ENCODE measurements at places on chromosomes 1 and 21.

GRCh38 chr1:38746941-38747600, 112.5 kb downstream of the RRAGC start:
- no peak for DNase-seq

DNA sequence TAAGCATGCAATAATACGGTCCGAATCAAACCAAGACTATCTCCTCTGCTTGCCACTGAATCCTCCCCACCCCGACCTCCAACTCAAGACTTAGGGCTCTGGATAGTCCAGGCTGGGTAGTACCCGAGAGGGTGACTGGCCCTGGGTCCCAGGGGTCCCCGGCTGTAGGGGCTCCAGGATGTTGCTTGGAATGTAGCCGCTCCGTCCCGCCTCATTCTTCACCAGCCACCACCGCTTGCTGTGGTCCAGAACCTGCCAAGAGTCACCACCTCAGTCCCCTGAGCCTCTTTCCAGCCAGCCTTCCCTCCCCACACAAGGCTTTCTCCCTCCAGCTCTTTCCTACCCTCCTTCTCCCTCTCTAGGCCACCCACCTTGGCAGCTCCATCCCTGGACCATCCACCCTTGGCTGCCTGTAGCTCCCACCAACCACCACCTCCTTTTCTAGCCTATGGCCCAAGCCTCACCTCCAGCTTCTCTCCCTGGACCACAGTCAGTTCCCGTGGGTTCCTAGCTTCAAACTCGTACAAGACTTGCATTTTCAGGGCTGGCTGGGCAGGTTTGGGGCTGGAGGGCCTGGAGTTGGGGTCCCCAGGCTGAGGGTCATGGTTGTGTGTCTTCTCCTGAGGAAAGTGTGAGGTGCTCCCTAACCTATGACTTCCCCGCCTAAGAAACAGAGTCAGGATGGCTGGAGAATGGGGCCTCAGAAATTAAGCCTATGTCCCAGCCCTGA, 10.9 kb upstream of the GSTM3 start:
- no peak for DNase-seq

GRCh38 chr1:88275259-88275862, 408.7 kb upstream of the PKN2 start:
- no peak for DNase-seq

GRCh38 chr21:44461005-44461404, 5.7 kb downstream of the LRRC3 start:
- DNase-seq: no peak

DNA sequence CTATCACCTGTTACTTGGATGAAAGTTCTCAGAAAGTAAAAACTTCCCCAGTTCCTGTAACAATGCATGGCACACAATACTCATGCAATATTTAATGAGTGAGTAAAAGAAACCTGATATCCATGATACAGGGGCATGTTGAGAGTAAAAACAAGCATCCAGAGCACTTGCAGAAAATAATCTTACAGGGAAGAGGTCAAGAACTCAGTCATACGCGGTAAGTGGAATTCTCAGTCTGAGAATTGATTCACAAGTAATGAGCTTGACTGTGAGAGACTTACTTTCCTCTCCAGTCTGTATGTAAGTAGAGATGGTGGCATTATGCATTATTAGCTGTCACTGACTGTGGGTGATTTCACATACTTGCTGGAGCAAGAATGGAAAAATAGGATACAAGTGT, 976.9 kb downstream of the BRINP3 start:
- DNase-seq: no peak

DNA sequence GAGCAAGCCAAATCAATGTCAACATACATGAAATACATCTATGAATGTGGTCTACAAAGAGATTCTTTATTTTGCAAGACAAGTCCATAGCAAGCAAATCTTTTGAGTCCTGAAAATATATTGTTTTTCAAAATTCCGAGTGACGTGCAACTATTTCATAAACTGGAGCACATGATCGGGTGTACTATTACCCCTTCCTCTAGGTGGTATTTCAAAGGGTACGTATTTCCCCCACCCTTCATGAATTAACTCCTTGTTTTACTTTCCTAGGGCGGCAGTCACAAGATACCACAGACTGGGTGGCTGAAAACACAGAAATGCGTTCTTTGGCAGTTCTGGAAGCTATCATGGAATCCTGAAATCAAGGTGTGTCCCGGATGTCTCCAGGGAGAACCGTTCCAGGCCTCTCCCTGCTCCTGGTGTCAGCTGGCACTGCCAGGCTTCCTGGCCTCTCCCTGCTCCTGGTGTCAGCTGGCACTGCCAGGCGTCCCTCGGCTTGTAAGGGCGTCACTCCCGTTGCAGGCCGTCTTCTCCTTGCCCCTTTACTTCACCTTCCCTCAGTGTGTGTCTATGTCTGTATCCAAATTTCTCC, 55.3 kb downstream of the RIPK4 start:
- DNase-seq: no peak

- DNase-seq: no peak
Measured at GRCh38 chr21:33286600-33287456, 20.7 kb downstream of the IL10RB start.

- DNase-seq: no peak
Measured at GRCh38 chr21:18495523-18495922, 91.9 kb upstream of the TMPRSS15 start.

DNA sequence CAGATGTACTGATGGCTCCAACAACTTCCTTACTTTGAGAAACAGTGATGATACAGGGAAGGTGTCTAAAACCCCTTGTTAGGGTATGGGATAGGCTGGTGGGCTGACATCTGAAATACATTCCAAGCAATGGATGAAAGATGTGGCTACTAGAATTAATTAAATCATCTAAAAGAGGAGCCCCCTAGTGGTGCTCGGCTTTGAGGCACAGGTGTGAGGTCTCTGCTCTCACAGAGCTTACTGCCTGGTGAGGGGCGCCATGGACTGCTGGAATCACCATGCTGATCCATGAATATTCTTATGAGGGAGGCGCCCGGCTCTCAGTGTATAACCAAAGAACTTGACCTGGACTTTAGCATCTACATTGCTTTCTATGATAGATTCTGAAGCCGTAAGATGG, 48.5 kb downstream of the GNG4 start:
- no peak for DNase-seq

GRCh38 chr1:1603671-1604373, 3.9 kb upstream of the FNDC10 start:
- DNase-seq: no peak

DNA sequence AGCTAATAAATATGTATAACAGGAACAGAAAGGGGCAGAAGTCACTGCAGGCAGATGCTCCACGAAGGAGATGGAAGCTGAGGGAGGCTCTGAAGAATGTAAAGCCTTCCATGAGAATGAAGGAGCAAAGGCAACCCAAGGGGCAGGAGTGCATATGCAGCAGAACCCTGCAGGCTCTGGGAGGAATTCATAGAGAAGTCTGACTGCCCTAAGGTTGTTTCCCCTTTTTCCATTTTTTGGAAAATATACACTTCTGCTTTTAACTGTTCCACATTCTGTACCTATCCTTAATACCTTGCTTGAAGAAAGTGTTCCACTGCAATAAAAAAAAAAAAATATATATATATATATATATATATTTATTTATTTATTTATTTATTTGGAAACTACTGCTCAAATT, 69.6 kb downstream of the CD34 start:
- DNase-seq: no peak

GRCh38 chr1:31259746-31260145, 20.1 kb upstream of the NKAIN1 start:
- no peak for DNase-seq

- DNase-seq: no peak
Measured at GRCh38 chr1:2633366-2633935, 635 bp upstream of the MMEL1 start.

DNA sequence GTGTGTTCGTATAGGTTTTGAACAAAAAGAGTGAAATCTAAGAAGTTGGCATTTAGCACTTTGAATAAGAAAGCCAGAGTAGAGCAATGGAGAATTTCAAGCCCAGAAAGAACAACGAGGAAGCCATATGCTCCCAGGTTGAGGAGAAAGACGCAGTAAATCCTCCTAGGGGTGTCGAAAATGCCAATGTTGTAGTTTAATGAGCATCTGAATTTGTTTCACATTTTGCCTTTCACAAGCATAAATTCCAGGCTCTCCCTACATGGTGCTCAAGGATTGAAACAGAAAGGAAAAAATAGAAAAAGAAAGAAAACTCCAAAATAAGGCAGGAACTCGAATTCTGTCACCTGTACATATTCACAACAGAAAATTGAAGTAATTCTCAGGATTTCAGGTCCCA, 264.7 kb upstream of the SGIP1 start:
- DNase-seq: no peak

All from T follicular helper cell (primary cell).